Stimulated activated memory B cell treated with anti-CD40 and anti-IgM and Interleukin-4, amounts not matched to agents 10 μg/mL and 1 μg/mL and 100 μg/mL, for 72 hours (primary cell): ENCODE measurements at places on chromosomes 1 and 21.
A peak's percentile ranks its signal among the peaks of the same experiment; 100 is the strongest.

DNA sequence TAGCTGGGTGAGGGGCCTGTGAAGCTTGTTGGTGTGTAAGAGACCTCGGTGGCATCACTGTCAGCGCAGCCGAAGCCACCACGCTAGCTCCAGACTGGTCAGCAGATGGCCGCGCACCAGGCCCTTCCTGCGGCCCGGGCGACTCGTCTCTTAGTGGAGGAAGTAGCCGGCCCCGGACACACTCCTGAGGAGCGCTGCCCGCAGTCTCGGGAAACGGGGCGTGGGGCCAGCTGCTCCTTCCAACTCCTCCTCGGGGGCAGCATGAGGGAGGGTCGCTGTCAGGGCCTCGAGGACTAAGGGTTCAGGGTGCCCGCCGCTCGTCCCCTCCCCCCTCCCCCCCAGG, 20.4 kb downstream of the H3-3A start:
- no peak for ATAC-seq

DNA sequence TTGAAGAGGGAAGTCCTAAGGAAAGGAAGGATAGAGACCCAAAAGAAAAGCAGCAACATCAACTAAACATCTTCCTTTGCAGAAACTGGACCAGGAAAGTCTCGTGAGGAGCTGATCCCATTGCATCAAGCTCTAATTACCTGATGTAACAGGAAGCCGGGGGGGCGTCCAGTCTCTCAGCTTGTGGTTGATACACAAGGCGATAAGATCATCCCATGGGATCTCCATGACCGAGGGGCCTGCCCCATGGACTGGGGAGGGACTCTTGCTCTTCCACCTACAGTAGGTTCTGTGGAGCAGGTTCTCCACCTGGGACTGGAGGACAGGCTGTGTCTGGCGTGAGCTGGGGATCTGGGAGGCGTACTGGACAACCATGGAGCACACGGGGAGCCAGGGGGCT, 14.8 kb upstream of the LSS start:
- ATAC-seq: no peak

DNA sequence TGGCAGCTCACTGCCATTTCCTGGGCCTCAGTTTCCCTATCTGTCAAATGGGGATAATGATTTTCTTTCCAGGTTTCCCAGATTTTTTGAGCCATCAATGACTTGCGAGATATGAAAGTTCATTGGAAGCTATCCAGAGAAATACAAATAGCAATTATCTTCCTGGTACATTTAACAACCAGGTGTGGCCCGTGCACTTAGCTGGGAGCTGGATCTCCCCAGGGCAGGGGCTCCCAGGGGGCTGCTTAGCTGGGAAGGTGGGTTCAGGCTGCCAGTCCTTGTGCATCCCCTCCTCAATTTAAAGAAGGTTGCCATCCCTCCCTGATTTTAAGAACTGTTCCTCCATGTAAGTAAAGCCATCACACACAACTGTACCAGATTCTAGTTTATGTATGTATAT, 3.6 kb upstream of the TMEM54 start:
- ATAC-seq: no peak

DNA sequence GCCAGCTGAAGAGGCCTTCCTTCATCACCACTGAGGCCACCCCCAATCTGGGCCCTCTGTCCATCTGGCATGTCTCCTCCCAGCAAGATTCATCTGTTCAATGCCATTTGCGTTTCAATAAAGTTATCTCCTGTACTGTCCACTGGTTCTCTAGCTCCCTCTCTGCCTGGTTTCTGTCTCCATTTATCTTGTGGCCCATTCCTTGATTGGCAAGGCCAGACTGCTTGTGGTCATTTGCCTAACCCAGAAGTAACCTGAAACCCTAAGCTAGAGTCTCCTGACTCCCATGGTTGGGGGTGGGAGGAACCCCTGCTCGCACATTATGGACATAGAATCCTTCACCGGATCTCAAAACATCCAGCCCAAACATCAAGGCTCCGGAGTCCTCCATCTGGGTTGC, 2.1 kb upstream of the IPO9 start:
- no peak for ATAC-seq

GRCh38 chr1:203673550-203674411, 47.1 kb downstream of the ATP2B4 start:
- ATAC-seq: peak; percentile 73

- ATAC-seq: peak; percentile 83
Measured at GRCh38 chr1:244074559-244075171, 23.6 kb downstream of the ZBTB18 start.

- ATAC-seq: no peak
Measured at GRCh38 chr1:1210726-1211540, 3.0 kb downstream of the TNFRSF4 start.

DNA sequence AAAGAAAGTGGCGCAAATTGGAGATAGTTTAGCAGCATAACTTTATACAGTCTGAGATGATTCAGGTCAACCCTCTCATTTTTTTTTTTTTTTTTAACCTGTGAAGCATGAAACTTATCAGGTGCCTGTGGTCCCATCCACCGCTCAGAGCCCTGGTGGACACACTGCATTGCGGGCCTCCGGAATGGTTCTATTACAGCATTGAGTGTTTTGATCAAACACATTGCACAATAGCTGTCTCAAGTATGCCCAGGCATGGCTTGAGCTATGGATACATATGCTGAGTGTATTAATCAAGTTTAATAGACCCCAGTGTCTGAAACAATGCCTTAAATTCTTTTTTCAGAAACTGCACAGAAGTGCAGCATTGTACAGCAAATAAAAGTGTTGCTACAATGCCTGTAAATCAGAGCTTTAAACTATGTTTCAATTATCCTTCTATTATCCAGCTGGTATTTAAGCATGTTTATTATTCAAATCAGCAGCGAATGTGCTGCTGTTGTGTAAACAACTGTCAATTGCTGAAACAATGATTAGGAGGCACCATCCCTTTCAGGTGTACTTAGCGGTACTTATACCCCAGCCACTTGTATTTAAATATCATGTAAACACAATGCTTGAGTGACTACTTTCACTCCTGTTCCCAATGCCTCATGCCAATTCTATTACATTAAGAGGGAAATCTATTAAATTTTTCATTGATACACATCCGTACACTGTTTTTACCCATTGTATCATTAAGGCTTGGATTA, 456.6 kb downstream of the RPS6KC1 start:
- ATAC-seq: no peak

- ATAC-seq: no peak
Measured at GRCh38 chr1:9558271-9558945, 19.1 kb downstream of the SLC25A33 start.

GRCh38 chr1:98288494-98288893, 367.7 kb upstream of the DPYD start:
- no peak for ATAC-seq

DNA sequence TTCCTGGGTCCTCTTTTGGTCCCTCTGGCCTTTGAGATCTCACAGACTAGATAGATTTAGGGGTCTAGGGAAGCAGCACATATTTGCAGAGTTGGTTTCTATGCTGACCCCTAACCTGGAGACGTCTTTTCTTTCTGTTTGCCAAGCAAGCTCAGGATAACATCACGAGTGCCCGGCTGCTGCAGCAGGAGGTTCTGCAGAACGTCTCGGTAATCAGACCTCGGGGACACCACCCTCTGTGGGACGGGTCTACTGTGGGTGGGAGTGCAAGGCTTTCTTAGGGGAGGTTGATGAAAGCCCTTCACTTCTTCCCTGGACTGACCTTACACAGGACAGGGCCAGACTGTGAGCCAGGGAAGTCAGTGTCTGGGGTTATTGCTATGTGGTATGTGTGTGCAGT, 2.9 kb downstream of the IL24 start:
- peak; percentile 20 for ATAC-seq

DNA sequence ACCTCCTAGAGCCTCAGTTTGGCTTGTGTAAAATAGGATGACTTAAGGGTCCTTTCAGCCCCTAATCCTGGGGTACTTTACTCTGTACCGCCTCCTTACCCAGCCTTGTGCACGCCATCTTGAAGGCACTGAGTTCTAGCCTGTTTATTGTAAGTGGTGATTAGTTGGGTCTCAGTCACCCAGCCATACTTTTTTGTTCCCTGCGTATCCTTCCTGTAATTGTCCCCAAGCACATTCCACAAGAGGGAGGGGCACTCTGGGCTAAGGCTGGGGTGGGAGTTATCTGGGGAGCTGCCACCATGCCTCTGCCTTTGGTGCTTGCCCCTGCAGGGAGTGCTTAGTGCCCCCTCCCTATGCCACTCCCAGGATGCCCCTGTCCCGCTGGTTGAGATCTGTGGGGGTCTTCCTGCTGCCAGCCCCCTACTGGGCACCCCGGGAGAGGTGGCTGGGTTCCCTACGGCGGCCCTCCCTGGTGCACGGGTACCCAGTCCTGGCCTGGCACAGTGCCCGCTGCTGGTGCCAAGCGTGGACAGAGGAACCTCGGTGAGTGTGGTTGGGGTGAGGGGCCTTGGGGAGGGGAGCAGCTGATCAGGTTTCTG, 856 bp downstream of the FDPS start:
- ATAC-seq: no peak

DNA sequence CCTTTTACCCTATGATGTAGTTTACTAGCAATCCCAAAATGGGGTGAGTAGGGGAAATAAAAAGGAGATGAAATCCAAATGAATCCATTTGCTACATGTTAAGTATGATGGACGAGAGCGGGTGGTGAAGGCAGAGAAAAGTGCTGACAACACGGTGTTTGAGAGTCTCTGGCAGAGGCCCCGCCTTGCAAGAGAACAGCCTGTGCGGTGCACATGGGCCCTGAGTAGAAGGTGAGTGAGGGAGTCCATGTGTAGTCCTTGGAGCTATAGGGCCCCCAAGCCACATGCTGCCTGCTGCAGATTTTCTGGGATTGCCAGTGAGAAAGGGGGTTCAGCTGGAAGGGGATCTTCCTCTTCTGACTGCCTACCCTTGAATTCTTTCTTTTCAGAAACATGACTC, 177.1 kb downstream of the TNR start:
- no peak for ATAC-seq

DNA sequence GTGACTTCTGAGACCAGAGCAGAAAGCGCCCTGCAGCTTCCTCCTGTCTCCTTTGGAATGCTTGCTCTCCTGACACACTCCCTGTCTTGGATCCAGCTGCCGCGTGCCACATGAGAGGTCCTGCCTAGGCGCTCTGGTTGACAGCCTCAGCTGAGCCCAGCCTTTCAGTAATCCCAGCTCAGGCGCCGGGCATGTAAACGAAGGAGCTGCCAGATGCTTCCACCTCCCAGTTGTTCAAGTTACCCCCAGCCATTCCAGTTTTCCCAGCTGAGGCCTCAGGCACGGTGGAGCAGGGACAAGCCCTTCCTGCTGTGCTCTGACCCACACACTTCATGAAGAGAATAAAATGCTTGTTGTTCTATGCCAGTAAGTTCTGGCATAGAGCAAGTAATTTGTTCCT, 14.3 kb upstream of the CD34 start:
- no peak for ATAC-seq

DNA sequence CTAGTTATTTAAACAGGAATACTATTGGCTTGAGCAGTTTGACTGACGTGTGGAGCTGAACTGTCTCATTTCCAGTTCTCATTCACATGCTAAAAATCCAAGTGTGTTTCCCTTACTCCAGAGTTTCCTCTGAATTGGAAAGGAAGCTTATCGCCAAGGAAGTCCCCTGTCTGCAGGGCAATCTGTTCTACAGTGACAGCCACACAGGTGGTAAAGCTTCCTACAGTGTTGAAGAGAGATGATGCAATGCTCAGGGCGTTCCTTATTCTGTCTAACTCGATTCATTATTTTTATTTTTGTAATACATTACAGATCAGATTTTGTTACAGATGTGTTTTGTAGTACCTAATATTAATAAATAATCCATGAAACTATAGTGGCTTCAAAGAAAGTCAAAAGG, 41.3 kb downstream of the ADAMTS5 start:
- no peak for ATAC-seq

DNA sequence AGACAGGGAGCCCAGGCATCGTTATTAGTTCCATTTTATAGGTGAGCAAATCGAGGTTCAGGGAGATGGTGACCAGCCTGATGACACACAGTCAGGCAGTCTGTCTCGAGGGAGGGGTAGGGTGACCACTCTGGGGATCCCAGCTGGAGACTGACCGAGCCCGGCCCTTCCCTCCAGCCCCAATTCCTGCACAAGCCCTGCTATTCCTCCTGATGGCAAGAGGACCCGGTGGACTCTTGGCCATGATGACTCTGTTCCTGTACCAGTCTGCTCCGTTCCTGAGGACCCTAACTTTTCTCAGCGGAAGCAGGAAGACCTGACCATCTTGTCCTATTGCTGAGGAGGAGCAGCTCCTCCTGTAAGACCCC, 391 bp downstream of the AGT start:
- ATAC-seq: no peak

GRCh38 chr21:14519000-14519399, 27.1 kb downstream of the SAMSN1 start:
- no peak for ATAC-seq

DNA sequence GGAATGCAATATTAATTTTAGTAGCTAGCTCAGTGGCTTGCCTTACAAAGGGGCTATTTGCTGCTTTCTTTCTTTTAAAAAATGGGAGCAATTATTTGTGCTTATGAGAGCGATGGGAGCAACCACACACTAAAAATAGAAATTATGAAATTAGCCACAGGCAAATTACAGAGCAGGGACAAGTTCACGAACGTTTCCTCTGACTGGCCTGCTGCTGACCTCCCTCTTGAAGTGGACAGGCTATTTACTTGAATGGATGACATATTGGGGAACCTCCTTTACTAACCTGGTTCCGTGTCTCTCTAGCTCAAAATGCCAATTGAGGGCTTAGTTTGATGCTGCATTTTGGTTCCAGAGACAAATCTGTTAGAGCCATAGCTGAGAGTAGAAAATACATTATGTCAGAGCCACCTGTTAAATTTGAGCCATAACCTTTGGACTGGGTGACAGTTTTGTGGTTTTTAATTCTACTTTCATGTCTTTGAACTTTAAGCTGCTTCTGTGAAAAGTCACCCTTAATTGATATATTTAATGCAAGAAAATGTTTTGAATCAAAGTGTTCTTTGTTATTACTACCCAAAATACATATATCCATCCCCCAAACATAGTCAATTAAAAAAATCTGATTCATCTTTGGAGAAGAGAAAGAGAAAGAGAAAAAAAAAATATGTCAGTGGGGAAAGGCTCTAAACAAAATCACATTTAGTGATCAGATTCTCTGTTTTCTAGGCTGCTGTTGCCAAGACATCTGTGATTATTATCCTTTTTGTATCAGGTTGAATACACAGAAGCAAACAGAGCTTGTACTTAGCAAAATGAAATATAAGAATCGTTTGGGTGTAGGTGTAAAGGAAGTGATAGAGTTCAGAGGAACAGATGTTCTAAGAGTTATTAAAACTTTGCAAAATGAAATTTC, 351.9 kb downstream of the ADGRL2 start:
- ATAC-seq: no peak
